Ovary (tissue), 10 donors: ENCODE measurements at places on chromosomes 4 and X. TPM values are rescaled to one million over a fixed set of nuclear protein-coding genes. Genes with fewer than 3 reads are reported as not detected.

DNA sequence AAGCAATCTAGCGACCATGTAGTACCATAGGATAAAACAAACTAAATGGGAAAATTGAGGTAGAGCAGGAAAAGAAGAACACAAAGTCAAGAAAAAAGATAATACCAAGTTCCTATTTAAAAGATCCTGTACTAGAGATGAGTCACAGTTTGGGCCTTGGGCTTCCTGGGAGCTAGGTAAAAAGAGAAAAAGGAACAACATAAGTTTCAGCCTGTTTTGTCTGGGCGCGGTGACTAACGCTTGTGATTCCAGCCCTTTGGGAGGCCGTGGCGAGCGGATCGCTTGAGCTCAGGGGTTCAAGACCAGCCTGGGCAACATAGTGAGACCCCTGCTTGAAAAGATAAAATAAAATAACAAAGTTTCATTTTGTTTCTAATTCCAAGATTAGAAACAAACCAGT is 14.0 kb upstream of the TMEM156 start:
- no peak for DNase-seq
- peak overlapping the region; percentile 73 for H3K4me3 ChIP-seq
- H3K4me1 ChIP-seq: peaks cover 5% of the 10 kb centered on the region

DNA sequence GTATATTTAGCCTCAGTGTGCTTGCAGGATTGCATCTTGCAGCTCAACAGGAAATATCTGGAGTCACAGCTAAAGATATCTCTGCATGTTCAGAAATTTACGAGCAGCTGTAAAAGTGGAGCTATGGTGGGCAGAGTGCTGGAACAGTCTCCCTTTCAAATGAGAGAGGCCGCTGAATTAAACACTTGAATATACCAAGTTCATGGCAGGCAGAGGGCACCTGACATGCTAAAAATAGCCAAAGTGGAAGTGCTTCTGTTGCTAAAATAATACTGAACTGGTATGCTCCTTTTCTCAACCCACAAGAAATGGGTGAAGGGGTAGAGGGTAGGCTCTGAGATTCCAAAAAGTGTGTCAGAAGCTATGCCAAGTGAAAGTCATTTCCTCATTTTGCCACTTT is 98.1 kb downstream of the MGST2 start:
- no peak overlapping the region for H3K27ac ChIP-seq
- H3K36me3 ChIP-seq: no peaks in the 10 kb centered on the region
- H3K4me3 ChIP-seq: no peak overlapping the region
- no peak for DNase-seq
- H3K4me1 ChIP-seq: peaks cover 8% of the 10 kb centered on the region

Gene CXCL11
- 0.57 TPM for total RNA-seq

Gene DNASE1L1
- total RNA-seq: 18.1 TPM

GRCh38 chrX:106415276-106415895 is 196.4 kb upstream of the RADX start:
- H3K4me3 ChIP-seq: no peak overlapping the region
- no peaks in the 10 kb centered on the region for H3K27me3 ChIP-seq
- H3K36me3 ChIP-seq: no peaks in the 10 kb centered on the region
- H3K27ac ChIP-seq: no peak overlapping the region
- no peaks in the 10 kb centered on the region for H3K4me1 ChIP-seq
- DNase-seq: no peak

DNA sequence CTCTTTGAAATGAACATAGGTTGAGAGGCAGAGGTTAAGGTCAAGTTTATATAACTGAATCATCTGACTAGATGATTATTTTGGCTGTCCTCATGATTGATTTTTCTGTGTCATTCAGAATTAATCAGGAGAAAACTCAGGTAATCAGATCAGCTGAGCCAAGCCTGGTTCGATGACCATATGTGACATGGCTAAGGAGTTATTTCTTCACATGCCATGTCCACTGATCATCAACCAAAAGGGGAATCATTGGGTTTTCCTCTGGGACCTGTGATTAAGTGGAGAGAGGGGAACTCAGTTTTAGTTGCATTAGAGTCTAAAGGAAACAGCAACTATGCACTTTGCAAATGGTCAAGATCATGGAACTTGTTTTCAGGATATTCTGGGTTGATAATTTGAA is 20.3 kb upstream of the PACRGL start:
- H3K27me3 ChIP-seq: no peaks in the 10 kb centered on the region
- no peak overlapping the region for H3K27ac ChIP-seq
- no peaks in the 10 kb centered on the region for H3K4me1 ChIP-seq
- H3K4me3 ChIP-seq: no peak overlapping the region
- H3K36me3 ChIP-seq: no peaks in the 10 kb centered on the region

GRCh38 chrX:46637938-46638337 is 64.4 kb downstream of the CHST7 start:
- no peaks in the 10 kb centered on the region for H3K36me3 ChIP-seq
- H3K4me3 ChIP-seq: no peak overlapping the region
- H3K4me1 ChIP-seq: no peaks in the 10 kb centered on the region

Gene GIMD1
- not detected for total RNA-seq

DNA sequence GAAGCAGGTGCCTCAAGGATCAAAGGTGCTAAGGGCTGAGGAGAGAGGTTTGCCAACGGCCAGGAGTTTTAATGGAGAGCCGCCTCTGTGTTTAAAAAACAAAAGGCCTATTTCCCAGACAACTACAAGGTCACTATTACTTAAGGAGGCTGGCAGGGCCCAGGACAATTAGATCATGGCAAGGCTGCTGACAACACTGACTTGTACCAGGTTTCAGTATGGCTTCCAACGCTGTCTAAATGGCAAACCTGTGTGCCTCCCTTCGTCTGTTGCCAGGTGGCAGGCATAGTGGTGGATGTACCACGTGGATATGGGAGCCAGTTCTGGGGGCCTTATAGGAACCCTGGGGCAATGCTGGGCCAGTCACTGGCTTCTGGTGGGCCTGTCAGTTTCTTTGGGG is 41.0 kb downstream of the NSG1 start:
- no peaks in the 10 kb centered on the region for H3K36me3 ChIP-seq
- peaks cover 5% of the 10 kb centered on the region for H3K4me1 ChIP-seq
- H3K27ac ChIP-seq: no peak overlapping the region

DNA sequence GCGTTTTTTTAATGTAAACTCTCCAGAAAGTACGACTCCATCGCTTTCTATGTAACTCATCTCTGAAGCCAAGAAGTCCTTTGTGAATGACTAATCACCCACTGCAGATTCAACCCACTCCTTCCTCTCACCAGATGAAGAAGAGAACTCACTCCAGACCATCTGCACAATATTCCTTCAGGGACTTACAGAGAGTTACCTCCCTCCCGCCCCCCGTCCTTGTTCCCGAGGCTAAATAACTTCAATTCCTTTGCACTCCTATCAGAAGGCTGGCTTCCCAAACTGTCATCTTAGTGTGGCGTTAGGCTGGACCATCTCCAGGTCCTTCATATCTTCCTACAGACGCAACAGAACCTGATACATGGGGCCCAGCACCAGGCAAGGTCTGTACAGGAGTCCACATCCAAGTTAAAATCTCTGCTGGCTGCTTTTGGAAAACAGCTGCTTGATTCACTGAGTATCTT is 82.4 kb downstream of the AFAP1 start:
- no peak overlapping the region for H3K4me3 ChIP-seq
- H3K27ac ChIP-seq: no peak overlapping the region
- no peaks in the 10 kb centered on the region for H3K27me3 ChIP-seq

Gene CT45A9
- total RNA-seq: not detected

DNA sequence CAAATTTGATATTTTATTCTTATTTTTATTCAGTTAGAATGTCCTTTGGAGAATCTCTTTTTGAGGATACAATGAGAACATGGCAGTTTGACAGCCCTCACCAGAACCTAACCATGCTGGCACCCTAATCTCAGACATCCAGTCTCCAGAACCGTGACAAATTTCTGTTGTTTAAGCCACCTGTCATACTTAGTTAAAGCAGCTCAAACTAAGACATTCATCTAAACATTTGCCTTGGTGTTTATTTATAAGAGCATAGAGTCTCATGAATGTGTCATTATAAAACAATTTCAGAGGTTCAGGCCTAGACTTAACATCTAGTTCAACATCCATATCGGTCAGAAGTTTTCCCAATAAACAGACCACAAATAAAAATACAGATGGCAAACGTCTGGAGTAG is 125.1 kb upstream of the FUNDC1 start:
- no peak for DNase-seq
- no peaks in the 10 kb centered on the region for H3K4me1 ChIP-seq
- H3K27me3 ChIP-seq: no peaks in the 10 kb centered on the region
- no peaks in the 10 kb centered on the region for H3K36me3 ChIP-seq

- H3K27me3 ChIP-seq: no peaks in the 10 kb centered on the region
- no peaks in the 10 kb centered on the region for H3K36me3 ChIP-seq
- no peaks in the 10 kb centered on the region for H3K4me1 ChIP-seq
- no peak overlapping the region for H3K27ac ChIP-seq
Observed at GRCh38 chrX:34578237-34578636, 78.8 kb downstream of the TMEM47 start.

DNA sequence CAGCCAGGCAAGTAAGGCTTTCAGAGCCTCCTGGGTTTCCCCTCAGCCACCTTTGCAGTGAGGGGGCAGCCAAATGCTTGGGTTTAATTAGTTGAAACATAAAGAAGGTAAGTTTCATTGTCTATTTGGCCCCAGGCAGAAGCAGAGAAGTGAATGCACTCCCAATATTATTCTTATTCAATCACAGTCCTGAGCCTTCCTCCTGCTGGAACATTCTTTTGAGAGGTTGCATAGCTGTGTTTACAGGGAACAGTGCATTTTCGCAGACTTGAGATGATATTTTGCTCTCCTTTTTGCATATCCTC is 13.9 kb downstream of the SLC2A9 start:
- H3K27me3 ChIP-seq: no peaks in the 10 kb centered on the region
- H3K4me1 ChIP-seq: peaks cover 4% of the 10 kb centered on the region
- DNase-seq: no peak
- no peak overlapping the region for H3K27ac ChIP-seq
- H3K36me3 ChIP-seq: no peaks in the 10 kb centered on the region
- H3K4me3 ChIP-seq: no peak overlapping the region

GRCh38 chr4:83074086-83074704 is 39.2 kb downstream of the COPS4 start:
- DNase-seq: no peak
- no peak overlapping the region for H3K4me3 ChIP-seq
- H3K27me3 ChIP-seq: no peaks in the 10 kb centered on the region
- H3K36me3 ChIP-seq: no peaks in the 10 kb centered on the region

Gene PPP4R3C
- total RNA-seq: not detected

GRCh38 chrX:41384051-41384705 is 50.2 kb downstream of the DDX3X start:
- no peaks in the 10 kb centered on the region for H3K27me3 ChIP-seq
- no peak overlapping the region for H3K4me3 ChIP-seq
- H3K27ac ChIP-seq: no peak overlapping the region
- H3K4me1 ChIP-seq: no peaks in the 10 kb centered on the region
- DNase-seq: peak; percentile 56
